ENCODE measurements at places on chromosomes 4 and X.

GRCh38 chrX:129746557-129747470 lies 8.0 kb downstream of the XPNPEP2 start:
- DNase-seq = no peak

- DNase-seq = no peak
Observed at GRCh38 chr4:96639932-96640331, 800.0 kb downstream of the PDHA2 start.

- no peak for DNase-seq
Observed at GRCh38 chr4:119204916-119205315, 7.6 kb upstream of the USP53 start.

DNA sequence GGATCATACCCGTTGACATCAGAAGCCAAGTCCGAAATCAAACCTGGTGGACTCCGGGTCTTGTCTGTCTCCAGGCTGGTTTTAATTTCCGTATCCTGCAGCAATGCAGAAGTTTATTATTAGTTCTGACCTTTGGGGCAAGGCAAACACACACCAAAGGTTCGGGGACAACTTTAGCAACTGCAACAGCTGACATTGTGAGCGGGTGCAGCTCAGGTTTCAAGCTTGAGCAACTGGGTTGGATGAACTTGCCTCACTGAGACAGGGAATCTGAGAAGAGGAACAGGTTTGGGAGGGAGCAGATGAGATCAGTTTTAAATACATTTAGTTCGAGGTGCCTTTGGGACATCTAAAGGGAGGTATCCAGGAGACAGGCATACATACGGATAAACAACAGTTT lies 110.7 kb downstream of the GNL3L start:
- DNase-seq = no peak

DNA sequence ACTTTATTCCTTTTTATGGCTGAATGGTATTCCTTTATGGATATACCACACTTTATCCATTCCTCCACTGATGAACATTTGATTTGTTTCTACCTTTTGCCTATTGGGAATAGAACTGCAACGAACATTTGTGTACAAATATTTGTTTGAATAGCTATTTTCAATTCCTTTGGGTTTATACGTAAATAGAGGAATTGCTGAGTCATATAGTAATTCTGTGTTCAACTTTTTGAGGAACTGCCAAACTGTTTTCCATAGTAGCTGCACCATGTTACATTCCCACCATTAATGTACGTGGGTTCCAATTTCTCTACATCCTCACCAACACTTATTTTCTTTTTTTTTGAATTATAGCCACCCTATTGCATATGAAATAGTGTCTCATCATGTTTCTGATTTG lies 156.5 kb upstream of the ATP6AP2 start:
- DNase-seq = no peak

DNA sequence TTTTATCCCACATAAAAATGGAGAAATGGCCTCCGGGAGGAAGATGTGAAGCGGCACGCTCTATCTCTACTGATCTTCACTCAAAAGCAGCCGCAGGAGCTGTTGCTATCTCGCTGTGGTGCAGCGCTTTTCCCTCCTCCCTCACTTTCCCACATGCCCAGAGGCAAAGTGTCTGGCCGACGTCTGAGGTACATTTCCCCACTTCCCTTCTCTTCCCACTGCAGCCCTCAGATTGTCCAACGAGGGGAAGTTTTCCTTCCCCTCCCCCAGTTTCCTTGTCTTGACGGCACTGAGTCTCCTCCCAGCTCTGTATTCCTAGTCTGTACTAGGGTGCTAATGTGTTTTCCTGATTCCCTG lies 660 bp upstream of the COL25A1 start:
- no peak for DNase-seq

DNA sequence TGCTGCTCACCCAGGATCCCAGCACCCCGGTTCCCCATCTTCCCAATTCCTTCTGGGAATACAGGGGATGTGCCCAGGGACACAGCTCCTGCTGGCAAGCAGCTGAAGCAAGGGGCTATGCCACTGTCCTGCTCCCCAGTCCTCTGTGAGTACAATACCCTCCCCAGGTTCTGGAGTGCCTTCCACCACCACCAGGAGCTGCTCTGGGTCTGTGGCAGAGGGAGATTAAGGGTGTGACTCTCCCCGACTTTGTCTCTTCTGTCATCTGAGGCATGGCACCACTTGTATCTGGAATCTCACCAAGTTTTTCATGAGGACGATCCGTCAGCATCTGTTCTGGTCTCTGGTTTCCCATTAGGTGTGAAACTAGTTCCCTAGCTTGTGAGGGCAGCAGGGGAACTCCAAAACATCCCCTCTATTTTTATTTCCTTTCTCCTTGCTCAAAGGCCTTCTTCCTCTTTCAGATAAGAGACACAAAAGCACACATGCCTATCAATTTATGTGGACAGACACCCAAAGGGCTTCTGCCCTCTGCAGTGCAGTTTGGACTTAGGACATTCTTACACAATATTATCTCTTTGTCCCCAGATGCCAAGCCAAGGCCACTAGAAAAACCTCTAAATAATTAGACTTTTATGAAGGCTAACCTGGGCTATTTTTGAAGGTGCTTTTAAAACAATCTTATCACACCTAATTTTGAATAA lies 26.8 kb downstream of the MGST2 start:
- no peak for DNase-seq

DNA sequence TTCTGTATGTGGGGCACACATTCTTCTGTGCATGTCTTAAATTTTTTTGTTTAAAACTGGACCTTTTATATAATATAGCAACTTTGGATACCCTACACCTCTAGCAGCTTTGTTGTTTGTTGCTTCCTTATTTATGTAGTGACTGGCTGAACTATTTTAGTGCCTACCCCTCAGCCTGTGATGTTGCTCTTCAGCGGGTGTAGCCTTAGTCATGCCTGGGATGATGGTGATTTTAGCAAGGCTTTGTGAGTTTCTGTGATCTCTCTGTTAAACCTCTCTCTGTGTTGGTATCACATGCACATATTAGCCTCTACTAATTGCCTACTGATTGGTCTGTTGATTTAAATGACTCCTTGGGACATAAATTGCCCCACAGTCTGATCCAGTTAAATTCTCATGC lies 22.8 kb downstream of the USP9X start:
- no peak for DNase-seq

GRCh38 chrX:137430301-137430700 lies 135.6 kb upstream of the ZIC3 start:
- DNase-seq = no peak
